Stimulated activated CD8-positive, alpha-beta memory T cell treated with anti-CD3 and anti-CD28 coated beads, Interleukin-15, amount 100 ng/mL, for 24 hours (primary cell): ENCODE measurements at places on chromosomes 12 and 14.

DNA sequence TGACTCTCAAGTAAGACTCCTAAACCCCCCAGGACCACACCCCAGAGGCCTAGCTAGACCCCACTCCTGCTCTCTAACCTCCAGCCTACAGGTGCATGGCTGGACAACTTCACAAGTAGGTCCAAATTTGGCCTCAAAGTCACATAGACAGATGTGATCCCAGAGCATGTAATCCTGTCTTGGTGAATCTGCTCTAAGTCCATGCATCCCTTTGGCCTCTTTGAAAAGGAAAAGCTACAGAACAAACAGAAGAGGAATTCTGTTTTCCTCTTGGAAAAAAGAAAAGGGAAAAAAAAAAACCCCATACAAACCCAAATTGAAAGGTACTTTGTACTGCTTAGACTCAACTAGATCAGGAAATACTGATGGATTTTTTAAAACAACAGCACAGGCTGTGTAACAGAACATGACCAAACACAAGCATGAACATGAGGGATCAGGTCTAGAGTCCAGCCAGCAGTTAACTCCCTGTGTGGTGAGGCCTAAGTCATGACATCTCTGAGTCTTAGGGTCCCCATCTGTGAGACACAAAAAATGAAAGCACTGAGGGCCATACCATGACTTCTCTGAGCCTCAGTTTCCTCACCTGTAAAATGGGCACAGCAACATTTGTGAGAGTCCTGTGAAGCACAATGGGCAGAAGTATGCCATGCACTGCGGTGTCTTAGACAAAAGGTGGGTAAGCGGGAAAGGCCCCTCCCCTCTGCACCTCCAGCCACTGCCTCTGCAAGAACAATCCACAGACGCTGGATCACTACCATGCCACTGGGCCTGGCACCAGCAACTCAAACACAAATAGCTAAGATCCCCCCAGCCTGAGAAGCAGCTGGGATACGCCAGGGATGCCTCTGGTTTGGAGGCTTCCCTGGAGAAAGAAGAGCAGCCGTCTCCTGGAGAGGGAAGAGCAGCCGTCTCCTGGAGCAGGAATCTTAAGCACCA, 9.9 kb downstream of the PITPNM2 start:
- DNase-seq, result no peak

DNA sequence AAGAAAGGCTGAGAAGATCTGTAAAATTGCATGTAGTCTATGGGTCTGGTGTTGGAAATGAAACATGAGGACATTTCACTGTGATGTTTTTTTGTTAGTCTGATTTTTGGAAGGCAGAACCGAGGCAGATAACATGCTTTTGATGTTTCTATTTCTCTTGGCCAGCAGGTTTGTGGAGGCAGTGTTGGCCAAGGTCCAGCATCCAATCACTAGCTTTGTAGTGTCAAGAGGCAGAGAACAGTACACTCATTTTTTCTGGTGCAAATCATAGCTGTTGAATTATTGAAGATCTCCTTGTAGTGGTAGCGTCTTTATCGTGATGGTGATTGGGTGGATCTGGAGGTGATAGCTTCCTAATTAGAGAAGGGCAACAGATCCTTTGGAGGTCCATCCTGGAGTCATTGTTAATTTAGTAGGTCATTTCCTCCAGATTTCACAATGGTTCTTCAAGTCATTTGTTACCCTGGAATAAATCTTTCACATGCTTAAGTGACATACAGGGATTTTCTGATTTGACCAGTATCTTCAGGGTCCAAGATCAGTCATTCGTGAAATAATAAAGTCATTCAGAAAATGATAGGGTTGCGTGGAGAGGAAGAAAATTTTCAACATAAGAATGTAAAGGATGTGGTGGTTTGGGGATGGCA, 252.4 kb upstream of the CPNE8 start:
- no peak for DNase-seq

DNA sequence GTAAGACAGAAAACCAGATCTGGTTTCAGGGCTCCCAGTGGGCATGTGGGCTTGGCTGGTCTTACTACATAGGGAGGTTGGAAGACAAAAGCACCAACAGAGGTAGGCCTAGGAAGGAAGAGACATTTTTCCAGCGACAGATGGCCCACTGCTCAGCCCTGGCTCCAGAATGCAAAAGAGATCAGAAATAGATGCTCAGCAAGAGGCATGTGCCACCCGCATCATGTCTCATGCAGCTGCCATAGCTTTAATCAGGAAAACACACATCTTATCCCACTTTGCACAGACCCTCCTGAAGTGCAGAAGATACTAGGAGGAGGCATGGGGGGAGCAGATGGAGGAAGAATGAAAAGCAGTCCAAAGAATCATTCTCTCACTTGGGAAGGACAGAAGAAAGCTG, 25.3 kb downstream of the VASH1 start:
- no peak for DNase-seq

- DNase-seq, result no peak
Measured at GRCh38 chr14:60515511-60516289, 6.8 kb downstream of the SIX6 start.

DNA sequence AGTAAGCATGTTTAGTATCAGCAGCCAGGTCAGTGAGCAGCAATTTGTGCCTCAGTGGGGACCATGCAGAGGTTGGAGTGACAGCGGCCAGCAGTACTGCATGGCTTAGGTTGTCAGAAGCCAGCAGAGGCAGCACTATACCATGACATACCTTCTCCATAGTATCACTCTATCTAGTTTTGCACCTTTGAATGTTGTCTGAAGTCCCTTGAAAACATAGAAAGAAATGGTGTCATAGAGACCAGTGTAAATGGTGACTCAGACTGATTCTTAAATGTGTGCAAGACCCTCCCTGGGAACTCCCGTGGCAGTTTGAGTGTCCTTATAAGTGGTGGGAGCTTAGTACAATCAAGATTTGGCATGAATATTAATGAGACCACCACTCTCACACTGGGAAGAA, 124.4 kb downstream of the SLC38A1 start:
- DNase-seq, result no peak

- no peak for DNase-seq
Measured at GRCh38 chr14:102825307-102826095, 48.3 kb downstream of the TRAF3 start.

- DNase-seq, result no peak
Measured at GRCh38 chr12:116404913-116405611, 127.6 kb upstream of the MED13L start.

GRCh38 chr14:34536951-34537676, 2.4 kb downstream of the EAPP start:
- DNase-seq, result no peak

DNA sequence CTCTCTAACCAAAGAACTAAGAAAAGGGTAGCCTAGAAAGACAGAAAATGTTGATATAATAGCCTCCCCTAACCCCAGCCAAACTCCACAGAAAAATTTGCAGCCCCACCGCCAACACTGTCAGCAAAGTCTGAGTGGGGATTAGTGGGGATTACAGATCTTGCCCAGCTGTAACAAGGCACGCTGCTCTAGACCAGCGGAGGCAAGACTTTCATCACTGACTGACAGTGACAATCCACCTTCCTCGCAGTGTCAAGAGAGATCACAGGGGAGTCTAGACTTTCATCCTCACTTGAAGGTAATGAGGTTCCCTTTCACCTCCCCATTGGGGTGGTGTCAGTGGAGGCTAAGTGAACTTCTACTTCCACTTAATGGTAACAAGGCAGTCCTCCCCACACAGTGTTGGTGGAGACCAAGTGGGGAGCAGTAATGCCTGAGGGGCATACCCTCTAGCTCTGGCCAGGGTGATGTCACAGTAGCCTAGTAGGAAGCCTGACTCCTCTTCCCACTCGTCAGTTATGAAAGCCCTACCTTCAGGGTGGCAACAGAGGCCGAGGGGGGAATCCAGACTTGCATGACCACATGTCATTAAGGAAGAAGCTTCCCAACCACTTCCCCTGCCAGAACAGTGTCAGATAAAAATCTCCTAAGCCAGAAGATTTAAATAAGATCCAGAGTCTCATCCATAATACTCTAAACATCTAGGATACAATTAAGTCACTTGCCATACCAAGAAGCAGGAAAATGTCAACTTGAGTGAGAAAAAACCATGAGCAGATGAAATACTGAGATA, 91.7 kb upstream of the RASSF8 start:
- DNase-seq, result no peak

DNA sequence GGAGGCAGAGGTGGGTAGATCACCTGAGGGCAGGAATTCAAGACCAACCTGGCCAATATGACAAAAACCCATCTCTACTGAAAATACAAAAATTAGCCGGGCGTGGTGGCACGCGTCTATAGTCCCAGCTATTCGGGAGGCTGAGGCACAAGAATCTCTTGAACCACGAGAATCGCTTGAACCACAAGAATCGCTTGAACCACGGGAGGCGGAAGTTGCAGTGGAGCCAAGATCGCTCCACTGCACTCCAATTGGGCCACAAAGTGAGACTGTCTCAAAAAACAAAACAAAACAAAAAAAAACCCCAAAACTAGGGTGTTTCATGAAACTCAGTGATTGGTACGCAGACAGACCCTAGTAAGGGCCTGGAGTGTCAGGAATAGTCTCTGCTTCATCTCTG, 6.4 kb upstream of the ARF6 start:
- no peak for DNase-seq

- no peak for DNase-seq
Measured at GRCh38 chr12:90013409-90013808, 304.8 kb upstream of the ATP2B1 start.

DNA sequence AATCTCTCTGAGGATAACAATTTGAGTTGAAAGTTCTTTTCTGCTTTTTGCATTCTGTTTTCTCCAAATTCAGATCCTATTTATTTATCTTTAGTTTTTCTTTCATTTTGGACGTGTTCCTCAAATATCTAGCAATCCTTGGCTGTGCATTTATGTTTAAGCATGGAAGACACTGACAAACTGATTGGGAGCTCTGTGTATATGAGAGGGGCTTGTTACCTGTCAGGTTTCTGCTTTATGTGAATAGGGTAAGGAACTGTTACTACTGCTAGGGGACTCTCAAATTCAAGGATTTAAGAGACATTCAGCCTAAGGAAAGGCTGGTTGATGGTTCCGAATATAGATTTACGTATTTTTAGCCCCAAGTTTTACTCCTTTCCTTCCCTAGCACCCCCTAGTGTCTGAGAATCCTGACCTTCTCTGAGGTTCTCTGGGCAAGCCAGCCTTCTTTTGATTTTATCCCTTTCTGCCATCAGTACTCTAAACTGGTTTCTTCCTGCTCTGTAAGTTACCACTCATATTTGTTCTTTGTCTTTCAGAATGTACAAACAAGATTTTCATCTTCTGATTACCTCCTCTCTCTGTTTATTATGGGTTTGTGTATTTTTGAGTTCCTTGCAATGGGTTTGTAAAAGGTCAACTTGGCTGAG, 30.5 kb downstream of the YLPM1 start:
- no peak for DNase-seq

GRCh38 chr12:44616402-44616801, 259.7 kb downstream of the NELL2 start:
- no peak for DNase-seq

DNA sequence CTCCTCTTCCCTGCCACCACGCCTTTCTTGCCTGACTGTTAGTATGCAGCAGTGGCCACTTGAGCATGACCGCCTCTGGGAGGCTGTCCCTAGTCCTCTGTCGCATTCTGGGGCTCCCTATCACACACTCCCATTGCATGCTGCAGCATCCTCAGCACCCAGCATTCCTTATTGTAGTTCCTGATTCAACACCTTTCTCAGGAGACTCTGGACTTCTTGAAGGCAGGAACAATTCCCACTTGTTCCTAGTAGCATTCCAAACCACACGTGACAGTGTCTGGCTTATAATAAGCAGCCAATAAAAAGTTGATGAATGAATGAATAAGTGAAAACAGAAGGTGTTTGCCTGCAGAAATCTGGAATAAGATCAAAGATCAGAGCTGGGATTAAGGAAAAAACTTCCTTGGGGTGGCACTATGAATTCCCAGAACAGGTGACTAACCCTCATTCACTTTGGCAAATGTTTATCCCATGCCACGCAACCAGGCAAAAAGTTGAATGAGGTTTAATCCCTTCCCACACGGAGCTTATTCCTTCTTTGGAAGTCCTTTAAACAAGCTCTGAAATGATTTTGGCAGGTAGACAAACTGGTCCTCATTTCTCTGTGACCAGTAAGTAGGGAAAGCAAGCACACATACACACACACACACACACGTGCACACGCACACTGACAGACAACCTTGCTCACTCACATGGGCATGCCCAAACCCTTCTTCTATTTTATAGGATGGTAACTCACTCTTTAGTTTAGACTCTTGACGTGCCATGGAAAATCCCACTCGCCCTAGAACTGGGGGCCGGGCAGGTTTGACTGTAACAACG, 26.5 kb downstream of the NTF3 start:
- DNase-seq, result no peak

DNA sequence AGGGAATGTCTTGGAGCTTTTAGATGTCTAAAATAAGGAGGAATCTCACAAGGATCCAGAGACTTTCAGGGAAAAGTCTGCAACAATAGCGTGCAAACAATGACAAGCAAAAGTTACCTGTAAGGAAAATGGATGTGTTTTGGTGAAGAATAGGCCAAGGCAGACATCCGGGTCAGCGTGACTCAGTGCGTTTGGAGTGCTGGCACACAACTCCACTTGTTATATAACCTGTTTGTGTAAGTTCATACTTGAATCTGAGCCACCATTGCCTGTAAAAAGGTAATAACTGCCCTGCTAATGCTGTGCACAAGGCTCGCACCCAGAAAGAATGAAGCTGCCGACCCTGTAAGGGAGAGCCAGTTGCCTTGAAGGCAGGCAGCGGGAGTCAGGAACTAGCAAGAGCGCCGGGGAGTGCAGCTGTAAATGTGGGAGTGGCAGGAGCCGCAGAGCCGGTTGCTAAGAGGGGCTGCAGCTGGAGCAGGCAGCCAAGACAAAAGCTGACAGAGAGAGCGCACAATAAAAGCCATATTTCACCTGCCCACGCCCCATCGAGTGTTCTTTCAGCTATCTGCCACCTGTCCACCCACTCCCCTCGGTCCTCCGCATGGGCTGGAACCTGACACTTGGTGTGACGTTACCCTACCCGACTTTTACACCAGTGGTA, 638.5 kb upstream of the MIS18BP1 start:
- DNase-seq, result no peak

DNA sequence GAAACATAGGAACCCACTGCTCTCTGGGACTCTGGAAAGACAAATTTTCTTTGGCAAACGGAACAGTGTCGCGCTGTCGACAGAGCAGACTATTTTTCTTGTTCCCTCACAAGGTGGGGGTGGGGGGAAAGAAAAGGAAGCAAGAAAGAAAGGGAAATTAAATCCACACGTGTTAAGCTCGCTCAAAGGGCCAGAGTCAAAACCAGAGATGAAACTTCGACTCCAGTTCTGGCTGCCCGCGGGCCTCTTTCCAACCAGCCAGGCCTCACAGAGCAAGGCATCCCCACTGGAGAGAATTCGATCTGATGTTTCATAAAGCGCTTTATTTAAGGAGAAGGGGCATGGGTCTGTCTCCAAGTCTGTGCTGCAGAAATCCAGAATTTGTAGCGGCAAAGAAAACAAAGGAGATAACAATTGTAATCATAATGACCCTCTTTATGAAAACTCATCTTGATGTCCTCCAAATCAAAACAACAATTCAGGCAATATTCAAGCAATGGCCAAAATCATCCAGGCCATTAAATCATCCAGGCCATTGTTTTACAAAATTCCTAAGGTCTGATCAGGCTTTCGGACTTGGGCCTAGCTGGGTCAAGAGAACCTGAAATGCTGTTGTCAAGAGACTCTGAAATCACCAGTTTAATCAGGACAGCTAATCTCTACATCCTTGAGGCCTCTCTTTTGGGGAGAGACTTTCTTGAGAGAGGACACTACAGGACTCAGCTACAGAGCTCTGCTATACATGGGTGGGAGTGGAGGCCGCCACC, 5.3 kb upstream of the TBX5 start:
- no peak for DNase-seq
